ENCODE measurements at places on chromosomes 1 and 21. TPM values are rescaled to one million over a fixed set of nuclear protein-coding genes. Genes with fewer than 3 reads are reported as not detected.

DNA sequence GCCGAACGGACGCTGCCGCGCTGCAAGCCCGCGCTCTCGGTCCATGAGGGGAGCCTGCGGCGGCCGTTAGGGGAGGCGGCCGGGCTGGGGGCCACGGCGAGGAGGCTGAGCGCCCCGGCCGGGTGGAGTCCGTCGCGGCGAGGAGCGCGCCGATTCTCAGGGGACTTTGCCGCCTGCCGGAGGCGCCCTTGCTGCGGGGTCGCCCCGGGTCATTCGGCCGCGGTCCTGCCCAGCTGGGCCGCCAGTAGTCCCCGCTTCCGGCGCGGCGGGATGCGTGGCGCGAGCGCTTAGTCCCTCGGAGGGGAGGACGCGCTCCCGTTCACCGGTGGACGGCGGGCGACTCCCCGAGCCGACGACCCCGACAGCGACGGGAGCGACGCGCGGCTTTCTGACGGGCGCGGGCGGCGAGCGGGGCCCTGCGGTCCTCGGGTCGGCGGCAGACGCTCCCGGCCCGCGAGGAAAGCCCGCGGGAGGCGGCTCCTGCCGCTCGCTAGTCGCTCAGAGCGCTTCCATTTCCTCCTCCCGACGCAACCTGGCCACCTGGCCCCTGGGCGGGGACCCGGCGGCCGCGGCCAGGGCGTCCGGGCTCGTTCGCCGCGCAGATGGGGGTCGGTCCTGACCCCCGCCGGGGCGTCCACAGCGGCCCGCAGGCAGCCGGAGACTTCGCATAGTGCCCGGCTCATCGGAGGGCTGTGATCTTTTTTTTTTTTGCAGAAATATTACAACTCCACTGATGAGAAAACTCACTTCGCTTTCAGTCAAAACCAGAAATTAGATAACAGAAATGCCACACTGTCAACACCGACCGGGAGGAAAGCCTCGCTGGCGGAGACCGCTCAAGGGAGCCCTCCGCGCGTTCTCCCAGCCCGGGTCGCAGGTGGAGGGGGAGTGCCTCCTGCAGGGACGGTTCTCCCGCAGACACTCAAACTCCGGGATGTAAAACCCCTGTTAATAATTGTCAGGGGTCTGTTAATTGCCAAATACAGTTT, 641 bp upstream of the ZBTB21 start:
- DNase-seq, result peak; percentile 91

Gene OPTC
- not detected for total RNA-seq

Gene ADCY10
- total RNA-seq, result 0.24 TPM

Gene S100B
- 6.1 TPM for total RNA-seq
